ENCODE measurements at places on chromosomes 7 and 10.

GRCh38 chr7:39353615-39354376, 212.4 kb upstream of the YAE1 start:
- DNase-seq: peak; percentile 17

DNA sequence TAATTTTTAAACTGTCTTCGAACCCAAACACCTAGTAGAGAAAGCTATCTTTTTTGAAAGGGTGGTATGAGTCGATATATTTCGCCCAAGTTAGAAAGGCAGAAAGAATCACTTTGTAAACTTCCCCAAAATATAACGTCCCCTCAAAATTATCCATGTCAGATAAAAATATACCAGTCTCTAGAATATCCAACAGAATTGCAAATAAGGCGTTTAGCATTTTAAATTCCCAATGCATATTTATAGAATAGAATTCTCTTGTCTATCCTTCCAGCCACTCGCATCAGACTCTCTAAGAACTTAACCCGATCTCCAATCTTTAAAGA, 2.1 kb downstream of the CTBP2 start:
- no peak for DNase-seq

GRCh38 chr7:78420001-78420400, 621.4 kb downstream of the PHTF2 start:
- no peak for DNase-seq

DNA sequence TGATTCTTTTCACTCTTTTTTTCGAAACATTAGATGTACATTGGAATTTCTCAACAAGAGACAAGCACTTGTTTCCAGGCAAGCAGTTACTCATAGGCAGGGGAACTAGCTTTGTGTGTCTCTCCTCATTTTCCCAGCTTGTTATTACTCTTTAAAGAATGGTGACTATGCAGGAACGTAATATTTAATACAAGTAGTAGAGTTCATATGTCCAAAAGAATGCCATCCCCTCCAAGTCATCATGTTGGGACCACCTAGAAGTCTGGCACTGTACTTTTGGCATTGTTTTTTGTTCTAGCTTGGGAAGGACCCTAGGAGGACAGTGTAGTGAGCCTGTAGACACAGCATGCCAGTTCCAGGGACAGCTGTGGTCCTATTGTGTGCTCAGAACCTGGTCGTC, 650.7 kb downstream of the INHBA start:
- DNase-seq: no peak

GRCh38 chr10:123642293-123642692, 23.9 kb upstream of the GPR26 start:
- no peak for DNase-seq

DNA sequence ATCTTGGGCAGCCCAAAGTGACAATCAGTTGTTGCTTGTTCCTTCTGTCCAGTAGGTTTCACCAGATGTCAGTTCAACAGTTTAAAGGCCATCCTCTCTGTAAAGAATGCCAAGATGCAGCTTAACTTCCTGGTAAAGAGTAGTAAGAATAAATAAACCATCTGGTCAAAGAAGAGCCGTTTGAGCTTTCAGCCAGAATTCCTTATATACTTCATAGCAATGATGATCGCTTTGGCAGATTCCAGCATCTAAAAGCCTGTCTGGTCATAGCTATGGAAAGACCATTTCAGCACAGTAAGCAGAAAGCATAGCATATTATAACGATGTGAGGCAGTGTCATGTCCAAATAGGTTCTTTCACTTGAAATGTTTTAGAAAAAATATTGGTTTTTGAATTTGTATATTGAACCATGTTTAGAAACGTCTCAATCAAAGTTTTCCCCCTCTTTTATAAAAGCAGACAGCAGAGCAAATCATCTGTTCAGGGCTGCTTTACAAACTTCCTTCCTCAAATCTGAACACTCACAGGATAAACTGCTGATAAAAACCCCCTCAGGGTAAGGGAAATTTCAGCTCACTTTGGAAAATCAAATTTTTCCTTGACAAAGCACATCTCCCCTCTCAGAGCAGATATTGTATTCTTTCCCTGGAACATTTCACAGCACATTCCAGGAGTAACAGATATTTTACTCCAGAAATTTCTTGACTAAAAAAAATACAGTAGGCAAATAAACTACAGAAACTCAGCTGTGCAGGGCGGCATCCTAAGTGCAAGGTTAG, 184.1 kb downstream of the NOC3L start:
- no peak for DNase-seq

All from NCI-H1417 treated with DMSO at 0.1 percent for 48 hours (cell line).